ENCODE measurements at places on chromosomes 3 and 15.
A peak's percentile ranks its signal among the peaks of the same experiment; 100 is the strongest.

GRCh38 chr15:87704276-87704675 lies 552.3 kb downstream of the NTRK3 start:
- no peak for DNase-seq

- DNase-seq: peak; percentile 23
Observed at GRCh38 chr3:149120051-149120972, 9.1 kb upstream of the HPS3 start.

GRCh38 chr3:172259111-172259541 lies 189.1 kb downstream of the GHSR start:
- no peak for DNase-seq

- DNase-seq: no peak
Observed at GRCh38 chr3:44409640-44410410, 67.6 kb downstream of the ZNF445 start.

GRCh38 chr3:18061737-18062656 lies 319.6 kb upstream of the TBC1D5 start:
- no peak for DNase-seq
